ENCODE measurements at places on chromosomes 1 and 21.

DNA sequence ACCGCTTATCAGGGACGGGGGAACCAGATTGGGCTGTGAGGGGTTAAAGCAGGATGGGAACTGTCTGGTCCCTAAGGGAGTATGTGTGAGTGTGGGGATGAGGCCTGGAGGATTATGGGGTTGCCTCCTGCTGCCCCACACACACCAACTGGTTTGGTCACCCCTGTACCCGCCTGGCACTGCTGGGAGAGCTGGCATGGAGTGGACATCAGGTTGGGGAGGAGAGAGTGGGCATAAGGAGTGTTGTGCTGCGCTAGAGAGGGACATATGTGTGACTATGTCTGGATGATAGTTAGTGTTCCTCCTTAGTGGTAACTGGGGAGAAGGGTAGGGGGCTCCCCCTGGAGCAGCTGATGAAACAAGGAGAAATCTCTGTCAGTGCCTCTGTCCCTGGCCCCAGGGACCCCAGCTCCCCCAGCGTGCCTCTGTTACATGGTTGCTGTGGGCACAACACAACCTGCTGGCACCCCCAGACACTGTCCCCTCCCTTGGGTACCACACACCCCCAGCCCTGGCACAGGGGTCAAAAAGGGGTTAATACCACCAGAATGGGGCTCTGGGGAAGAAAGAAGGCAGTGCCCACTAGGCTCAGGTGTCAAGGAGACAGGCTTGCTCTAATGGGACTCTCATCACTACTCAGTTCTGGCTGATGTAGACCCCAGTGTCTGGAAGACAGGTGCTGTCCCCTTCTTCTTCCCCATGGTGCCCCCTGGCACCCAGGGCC, 1.9 kb downstream of the ZBTB7B start:
- no peak for DNase-seq

GRCh38 chr1:8335246-8335645, 17.3 kb downstream of the SLC45A1 start:
- no peak for DNase-seq

GRCh38 chr21:46078978-46079351, 18.9 kb upstream of the COL6A2 start:
- DNase-seq, result no peak

GRCh38 chr1:236853921-236854604, 59.0 kb downstream of the MTR start:
- DNase-seq, result no peak

GRCh38 chr1:53618500-53619366, 120.2 kb downstream of the GLIS1 start:
- DNase-seq, result no peak

DNA sequence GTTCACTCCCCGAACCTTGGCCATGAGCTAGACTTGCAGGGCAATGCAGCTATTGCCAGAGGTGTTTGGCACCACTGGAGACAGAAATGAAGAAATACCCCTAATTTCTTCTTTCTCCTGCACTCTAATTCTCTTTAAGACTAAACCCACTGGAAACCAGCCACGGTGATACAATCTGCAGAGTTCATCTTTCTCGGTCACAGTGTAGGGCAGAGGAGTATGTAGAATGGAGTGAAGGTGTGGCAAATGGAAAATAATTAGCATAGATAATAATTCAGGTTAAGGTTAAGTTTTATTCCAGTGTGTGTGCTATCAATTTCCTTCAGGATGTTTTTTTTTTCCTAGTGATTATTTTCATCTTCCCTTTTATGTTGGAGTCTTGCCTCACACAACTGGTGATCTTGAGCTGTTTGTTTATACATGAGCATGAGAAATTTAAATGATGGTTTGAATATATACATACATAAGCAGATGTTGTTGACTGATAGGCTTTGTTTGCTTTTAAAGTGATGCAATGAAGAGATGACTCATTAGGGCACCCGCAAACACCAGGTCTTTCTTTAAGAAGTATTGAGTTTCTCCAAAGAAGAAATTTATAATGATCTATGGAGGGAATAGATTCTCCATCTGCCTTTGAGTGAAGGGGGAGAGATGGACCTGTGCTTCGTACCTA, 81.9 kb downstream of the SPATA17 start:
- no peak for DNase-seq

DNA sequence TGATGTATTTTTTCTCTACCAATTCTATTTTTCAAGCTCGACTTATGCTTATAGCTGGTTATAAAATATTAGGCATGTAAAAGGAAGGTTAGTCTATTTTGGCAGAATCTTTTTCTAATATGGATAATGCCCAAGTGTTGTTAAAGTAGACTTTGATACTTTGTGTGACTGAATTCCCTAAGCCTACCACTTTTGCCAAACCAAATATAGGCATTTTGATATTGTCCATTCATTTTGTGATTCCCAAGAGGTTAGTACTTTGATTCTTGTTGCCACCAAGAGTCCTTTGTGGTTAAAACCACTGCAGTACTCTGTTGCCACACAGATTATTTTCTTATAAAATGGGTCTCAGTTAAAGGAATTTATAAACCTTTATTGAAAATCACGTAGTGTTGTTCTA, 4.2 kb downstream of the WDR3 start:
- DNase-seq, result no peak

- no peak for DNase-seq
These were observed 84.8 kb upstream of the BTG3 start for GRCh38 chr21:17697473-17697872.

DNA sequence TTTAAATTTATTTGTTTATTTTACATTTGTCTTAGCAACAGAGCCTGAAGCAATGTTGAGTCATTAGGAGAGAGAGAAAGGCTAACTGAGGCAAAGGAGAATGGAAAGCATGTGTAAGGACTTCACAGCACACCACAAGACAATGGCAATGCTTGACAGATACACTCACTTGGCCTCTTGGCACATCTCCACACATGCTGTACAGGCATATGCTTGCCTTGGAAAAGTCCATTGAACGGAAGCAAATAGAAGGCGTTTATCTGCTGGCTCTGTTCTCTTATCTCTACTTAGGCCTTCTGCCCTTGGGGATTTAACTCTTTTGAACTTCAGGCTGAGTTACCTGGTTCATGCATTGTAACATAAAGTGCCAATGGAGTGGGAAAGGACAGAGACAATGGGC, 262.2 kb upstream of the POU3F1 start:
- no peak for DNase-seq

- DNase-seq, result no peak
These were observed 18.7 kb upstream of the KANK4 start for GRCh38 chr1:62337706-62338631.

DNA sequence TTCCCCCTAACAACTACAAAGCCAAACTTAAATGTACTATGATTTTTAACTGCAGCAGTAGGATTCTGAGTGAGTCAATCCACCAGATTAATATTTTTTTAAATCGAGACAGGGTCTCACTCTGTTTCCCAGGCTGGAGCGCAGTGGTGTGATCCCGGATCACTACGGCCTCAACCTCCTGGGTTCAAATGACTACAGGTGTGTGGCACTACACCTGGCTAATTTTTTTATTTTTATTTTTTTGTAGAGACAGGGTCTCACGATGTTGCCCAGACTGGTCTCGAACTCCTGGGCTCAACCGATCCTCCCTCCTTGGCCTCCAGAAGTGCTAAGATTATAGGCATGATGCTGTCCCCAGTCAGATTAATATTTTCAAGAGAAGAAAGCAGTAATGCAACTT, 88.1 kb downstream of the SLC45A1 start:
- no peak for DNase-seq

DNA sequence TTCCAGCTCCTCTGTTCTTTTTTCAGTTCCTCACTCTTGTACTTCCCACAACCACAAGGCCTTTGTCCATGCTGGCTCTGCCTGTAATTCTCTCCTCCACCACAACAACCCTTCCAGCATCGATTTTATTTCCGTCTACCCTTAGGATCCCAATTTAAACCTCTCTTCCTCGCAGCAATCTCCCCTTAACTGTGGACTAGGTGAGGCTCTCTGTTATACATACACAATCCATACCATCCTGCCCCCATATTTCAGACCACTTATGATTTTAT, 90.4 kb upstream of the ZC3H11B start:
- DNase-seq, result no peak

- DNase-seq, result no peak
These were observed 7.7 kb upstream of the SLC26A9 start for GRCh38 chr1:205950826-205951549.

DNA sequence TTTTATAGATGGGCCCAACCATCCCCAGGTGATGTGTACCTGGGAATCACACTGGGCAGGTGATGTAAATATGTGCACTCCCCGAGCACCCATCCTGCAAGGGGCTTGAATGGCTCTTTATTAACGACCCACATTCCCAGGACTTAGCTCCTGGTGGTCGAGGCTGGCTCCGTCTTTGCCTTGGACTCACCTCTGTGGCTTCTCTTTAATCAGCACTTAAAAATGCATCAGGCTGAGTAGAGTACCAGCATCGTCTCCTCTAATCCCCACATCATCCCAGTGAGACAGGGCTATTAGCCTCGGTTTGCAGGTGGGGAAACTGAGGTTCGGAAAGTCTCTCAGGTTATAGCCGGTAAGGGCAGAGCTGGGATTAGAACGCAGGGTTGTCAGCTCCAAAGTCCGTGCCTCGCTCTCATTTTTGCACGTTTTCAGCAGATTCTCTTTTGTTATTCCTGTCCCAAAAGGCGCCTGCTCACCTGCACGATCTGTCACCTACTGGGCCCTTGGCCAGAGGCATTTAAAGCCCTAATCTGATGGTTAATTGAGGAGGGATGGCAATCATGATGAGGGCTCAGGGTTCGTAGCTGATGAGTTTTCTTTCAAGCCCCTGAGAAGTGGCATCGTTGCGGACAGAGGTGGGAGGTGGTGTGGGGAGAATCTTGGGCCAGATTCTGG, 29.4 kb downstream of the SPSB1 start:
- no peak for DNase-seq

DNA sequence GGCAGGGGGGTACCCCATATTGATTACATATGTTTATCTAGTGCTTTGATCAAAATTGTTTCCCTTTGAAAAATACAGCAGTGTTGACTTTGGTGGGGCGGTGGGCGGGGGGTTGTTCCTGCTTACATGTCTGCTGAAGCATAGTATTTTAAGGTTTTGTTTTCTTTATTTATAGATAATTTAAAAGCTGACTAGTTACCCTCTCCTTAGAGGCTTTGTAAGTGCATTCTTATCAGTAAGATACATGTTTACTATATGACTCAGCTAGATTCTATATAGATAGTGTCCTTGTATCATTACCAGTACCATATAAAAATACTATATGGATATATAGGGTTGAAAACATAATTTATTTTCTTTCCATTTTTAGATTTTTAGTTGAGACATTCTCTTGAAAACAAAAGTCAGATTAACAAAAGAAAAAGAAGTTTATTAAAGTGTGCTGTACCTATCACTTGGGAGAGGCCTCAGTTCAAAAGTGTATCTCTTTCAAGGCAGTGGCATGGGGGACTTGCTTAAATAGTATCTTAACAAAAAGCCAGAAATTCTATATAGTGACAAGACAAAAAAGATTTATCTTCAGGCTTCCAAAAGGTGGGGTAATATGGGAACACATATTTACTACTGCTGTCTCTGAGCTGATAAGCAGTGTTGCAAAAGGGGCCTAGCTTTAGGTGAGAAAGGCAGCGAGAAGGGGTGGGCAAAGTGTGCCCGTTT, 79.0 kb downstream of the HS2ST1 start:
- no peak for DNase-seq

GRCh38 chr1:46810596-46810995, 11.8 kb downstream of the CYP4B1 start:
- DNase-seq, result no peak

- DNase-seq, result no peak
These were observed 112.5 kb upstream of the PAXBP1 start for GRCh38 chr21:32884062-32884461.
